Cardiac muscle cell (in vitro differentiated cells and primary cell): ENCODE measurements at places on chromosomes 12 and 14. TPM values are rescaled to one million over a fixed set of nuclear protein-coding genes. Genes with fewer than 3 reads are reported as not detected.

The SAMD4A gene
- total RNA-seq, result 26.6 and 60.4 TPM in 2 replicates

The GLIPR1L2 gene
- 0.63 TPM in 1 of 2 replicates, not detected in the other for total RNA-seq

The GCN1 gene
- total RNA-seq, result 59.2 and 76.0 TPM in 2 replicates

The ASCL1 gene
- not detected in 2 replicates for total RNA-seq

The LHX5 gene
- total RNA-seq, result not detected in 2 replicates

The TMEM132D gene
- 0.03 TPM in 1 of 2 replicates, not detected in the other for total RNA-seq

The RAPGEF3 gene
- 3.8 and 8.8 TPM in 2 replicates for total RNA-seq

The PRPH gene
- 0.53 and 4.0 TPM in 2 replicates for total RNA-seq

The TAS2R8 gene
- total RNA-seq, result 0.45 TPM in 1 of 2 replicates, not detected in the other

The VDR gene
- not detected in 2 replicates for total RNA-seq

The GYS2 gene
- not detected in 2 replicates for total RNA-seq

The FGF23 gene
- total RNA-seq, result 0.86 and 2.4 TPM in 2 replicates

The RNASE1 gene
- total RNA-seq, result 1.3 and 3.6 TPM in 2 replicates

The NFKBIA gene
- total RNA-seq, result 99.6 and 148 TPM in 2 replicates

The PARP11 gene
- total RNA-seq, result 3.0 and 5.7 TPM in 2 replicates

The GLI1 gene
- 0.67 and 7.3 TPM in 2 replicates for total RNA-seq

The SMCO2 gene
- total RNA-seq, result not detected in 2 replicates

The MORN3 gene
- total RNA-seq, result 1.1 and 2.0 TPM in 2 replicates

The BHLHE41 gene
- 0.24 and 1.3 TPM in 2 replicates for total RNA-seq

The DBX2 gene
- total RNA-seq, result not detected in 2 replicates

The AKAP5 gene
- total RNA-seq, result 0.63 and 1.3 TPM in 2 replicates

The IL22 gene
- total RNA-seq, result not detected in 2 replicates

The KCNJ8 gene
- total RNA-seq, result 9.7 and 11.4 TPM in 2 replicates

The MEG3 gene
- not detected in 2 replicates for total RNA-seq

The TM9SF1 gene
- total RNA-seq, result 40.2 and 50.3 TPM in 2 replicates

The SLC25A29 gene
- 63.3 and 125 TPM in 2 replicates for total RNA-seq

The C12orf54 gene
- not detected in 2 replicates for total RNA-seq

The CD163L1 gene
- 0.18 TPM in 1 of 2 replicates, not detected in the other for total RNA-seq

The SLCO1B1 gene
- not detected in 2 replicates for total RNA-seq

The TGM1 gene
- total RNA-seq, result 0.35 and 1.7 TPM in 2 replicates

The RTL1 gene
- 0.04 and 0.15 TPM in 2 replicates for total RNA-seq

The NOPCHAP1 gene
- total RNA-seq, result 7.5 and 9.0 TPM in 2 replicates

The HOXC4 gene
- total RNA-seq, result not detected in 2 replicates

The SLC25A47 gene
- total RNA-seq, result not detected in 2 replicates

The SLC25A21 gene
- total RNA-seq, result 0.63 and 4.8 TPM in 2 replicates

The MYH6 gene
- 4,520 and 8,484 TPM in 2 replicates for total RNA-seq

The PKP2 gene
- total RNA-seq, result 362 and 376 TPM in 2 replicates

The TSPAN8 gene
- not detected in 2 replicates for total RNA-seq

The KCNH3 gene
- total RNA-seq, result 0.86 and 1.0 TPM in 2 replicates

The VASH1 gene
- total RNA-seq, result 27.7 and 41.0 TPM in 2 replicates

The PTPRQ gene
- 0.69 and 1.2 TPM in 2 replicates for total RNA-seq

The CHGA gene
- total RNA-seq, result 0.21 TPM in 1 of 2 replicates, not detected in the other

The HSP90AA1 gene
- 142 and 269 TPM in 2 replicates for total RNA-seq

The BCL11B gene
- total RNA-seq, result 1.7 and 2.8 TPM in 2 replicates

The BTBD7 gene
- 15.5 and 21.7 TPM in 2 replicates for total RNA-seq

The ARHGAP9 gene
- 0.07 and 2.3 TPM in 2 replicates for total RNA-seq

The KRT2 gene
- total RNA-seq, result not detected in 2 replicates

The PIWIL1 gene
- total RNA-seq, result not detected in 2 replicates

The TEAD4 gene
- 29.1 and 31.9 TPM in 2 replicates for total RNA-seq

The DLK1 gene
- total RNA-seq, result 24.0 and 28.8 TPM in 2 replicates

The EGLN3 gene
- 26.6 and 30.3 TPM in 2 replicates for total RNA-seq

The PACS2 gene
- total RNA-seq, result 96.3 and 144 TPM in 2 replicates

The BDKRB2 gene
- total RNA-seq, result 0.45 and 0.49 TPM in 2 replicates

The GALNT9 gene
- total RNA-seq, result 0.18 and 0.42 TPM in 2 replicates

The CYP46A1 gene
- 11.1 and 14.2 TPM in 2 replicates for total RNA-seq
